Liver (tissue), 10 donors: ENCODE measurements at places on chromosomes 5 and 9.

DNA sequence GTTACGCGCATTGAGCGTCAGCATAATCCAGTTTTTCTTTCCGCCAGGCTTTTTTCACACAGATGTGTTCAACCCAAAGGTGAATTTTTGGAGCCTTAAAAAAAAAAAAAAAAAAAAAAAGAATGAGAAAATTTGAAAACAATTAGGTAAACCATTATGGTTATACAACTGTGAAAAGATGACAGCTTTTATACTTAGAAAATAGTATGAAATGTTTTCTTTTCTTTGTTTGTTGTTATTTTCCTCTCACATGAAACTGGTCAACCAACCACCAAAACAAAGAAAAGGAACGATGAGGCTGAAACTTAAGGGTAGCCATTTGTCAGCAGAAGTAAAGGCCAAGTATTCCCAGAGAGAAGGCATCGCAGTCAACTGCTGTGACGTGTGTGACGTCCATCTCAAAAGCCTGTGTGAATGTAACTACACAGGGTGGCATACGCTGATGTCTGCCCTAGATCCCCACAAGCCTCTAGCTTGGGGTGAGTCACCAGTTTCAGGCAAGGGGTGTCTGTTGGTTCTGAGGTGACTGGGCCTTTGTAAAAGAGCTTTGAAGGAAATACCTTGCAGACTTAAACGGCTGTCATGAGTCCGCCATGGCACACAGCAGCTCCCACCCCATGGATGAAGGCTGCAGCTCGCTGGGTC, 182.9 kb downstream of the AOPEP start:
- H3K27me3 ChIP-seq = no peaks in the 10 kb centered on the region
- H3K4me1 ChIP-seq = no peaks in the 10 kb centered on the region
- no peaks in the 10 kb centered on the region for H3K36me3 ChIP-seq
- H3K4me3 ChIP-seq = no peak overlapping the region

DNA sequence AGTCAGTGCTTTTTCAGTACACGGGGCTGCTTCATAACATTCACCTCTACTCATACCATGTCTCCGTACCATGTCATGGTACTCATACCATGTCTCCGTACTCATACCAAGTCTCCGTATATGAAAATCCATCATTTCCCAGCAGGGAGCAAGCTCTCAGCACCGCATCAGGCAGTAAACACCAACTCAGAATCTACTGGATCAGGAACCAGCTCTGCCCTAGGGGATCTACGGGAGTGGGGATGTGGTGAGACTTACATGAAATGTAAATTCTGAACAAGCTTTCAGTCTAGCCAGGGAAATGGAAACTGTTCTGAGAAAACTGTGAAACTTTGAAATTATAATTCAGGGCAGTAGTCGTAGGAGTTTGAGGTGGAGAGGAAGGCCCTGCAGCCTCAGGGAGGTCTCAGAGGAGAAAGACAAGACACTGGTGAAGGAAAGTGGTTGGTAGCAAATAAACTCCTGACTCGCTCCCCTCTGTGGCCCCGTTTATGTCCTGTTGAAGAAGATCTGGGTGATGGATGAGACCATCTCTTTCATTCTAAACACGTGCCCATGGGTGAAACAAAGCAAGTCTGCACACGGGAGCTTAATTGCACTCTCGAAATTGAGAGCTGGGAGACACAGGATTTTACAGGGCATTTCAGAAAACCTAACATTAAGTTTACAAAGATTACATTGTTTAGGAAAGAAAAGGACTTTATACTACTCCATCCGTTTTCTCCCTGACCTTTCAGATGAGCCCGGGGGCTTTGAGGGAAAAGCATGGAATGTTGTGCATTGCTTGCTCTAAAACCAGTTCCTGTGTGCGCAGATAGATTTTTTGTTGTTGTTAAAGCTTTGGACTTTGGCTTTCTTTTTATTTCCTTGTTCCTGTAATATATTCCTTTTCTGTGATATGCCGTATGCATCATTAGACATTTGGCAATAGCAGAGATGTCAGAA, 26.8 kb downstream of the ACTBL2 start:
- H3K27ac ChIP-seq = no peak overlapping the region
- H3K4me3 ChIP-seq = no peak overlapping the region

- no peak overlapping the region for H3K4me3 ChIP-seq
- H3K4me1 ChIP-seq = no peaks in the 10 kb centered on the region
- no peaks in the 10 kb centered on the region for H3K27me3 ChIP-seq
- H3K36me3 ChIP-seq = no peaks in the 10 kb centered on the region
These were observed 149.5 kb downstream of the ROR2 start for GRCh38 chr9:91800473-91801030.

DNA sequence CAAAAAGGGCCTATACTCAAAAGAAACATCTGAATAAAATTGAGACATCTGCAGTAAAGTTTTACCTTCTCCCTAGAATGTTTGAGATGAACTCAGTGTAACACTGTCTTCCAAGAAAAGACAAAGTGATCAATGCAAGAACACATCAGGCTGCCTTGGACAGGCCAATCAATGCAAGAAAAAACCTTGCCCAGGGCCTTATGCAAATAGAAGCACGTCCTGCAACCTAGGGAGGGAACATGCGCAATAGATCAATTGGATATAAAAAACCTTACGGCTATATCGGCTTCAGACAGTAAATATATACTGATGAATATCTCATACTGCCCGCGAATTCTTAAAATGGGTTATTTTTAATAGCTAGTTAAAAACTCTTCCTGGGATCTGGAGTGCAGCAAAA, 66.4 kb upstream of the POU5F2 start:
- H3K27me3 ChIP-seq = no peaks in the 10 kb centered on the region
- H3K36me3 ChIP-seq = no peaks in the 10 kb centered on the region
- H3K27ac ChIP-seq = no peak overlapping the region
- DNase-seq = no peak
- H3K4me1 ChIP-seq = no peaks in the 10 kb centered on the region

DNA sequence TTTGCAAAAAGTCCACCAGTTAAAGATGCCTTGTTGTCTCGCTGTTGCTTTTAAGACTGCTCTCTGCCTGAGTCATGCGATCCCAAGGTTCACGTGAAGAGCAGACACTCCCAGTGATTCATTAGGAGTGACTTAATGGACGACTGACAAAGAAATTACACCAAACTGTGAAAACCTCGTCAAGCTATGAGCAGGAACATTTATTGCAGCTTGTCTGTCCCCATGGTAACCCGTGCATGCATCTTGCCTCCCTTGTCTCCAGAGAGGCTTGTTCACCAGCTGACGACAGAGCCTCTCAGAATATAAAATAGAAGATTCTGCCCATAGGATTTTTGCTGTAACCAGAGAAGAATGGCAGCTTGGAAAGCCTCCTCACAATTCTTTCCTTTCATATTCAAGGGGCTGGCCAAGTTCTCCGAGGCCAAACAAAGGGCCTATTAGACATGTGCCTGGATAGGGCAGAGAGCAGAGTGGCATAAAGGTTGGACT, 352.7 kb downstream of the SPOCK1 start:
- no peak overlapping the region for H3K4me3 ChIP-seq
- H3K36me3 ChIP-seq = no peaks in the 10 kb centered on the region
- H3K4me1 ChIP-seq = no peaks in the 10 kb centered on the region

GRCh38 chr5:159163701-159164046, 45.7 kb downstream of the RNF145 start:
- no peaks in the 10 kb centered on the region for H3K4me1 ChIP-seq
- no peak overlapping the region for H3K4me3 ChIP-seq
- no peaks in the 10 kb centered on the region for H3K27me3 ChIP-seq
- peaks cover 11% of the 10 kb centered on the region for H3K36me3 ChIP-seq

DNA sequence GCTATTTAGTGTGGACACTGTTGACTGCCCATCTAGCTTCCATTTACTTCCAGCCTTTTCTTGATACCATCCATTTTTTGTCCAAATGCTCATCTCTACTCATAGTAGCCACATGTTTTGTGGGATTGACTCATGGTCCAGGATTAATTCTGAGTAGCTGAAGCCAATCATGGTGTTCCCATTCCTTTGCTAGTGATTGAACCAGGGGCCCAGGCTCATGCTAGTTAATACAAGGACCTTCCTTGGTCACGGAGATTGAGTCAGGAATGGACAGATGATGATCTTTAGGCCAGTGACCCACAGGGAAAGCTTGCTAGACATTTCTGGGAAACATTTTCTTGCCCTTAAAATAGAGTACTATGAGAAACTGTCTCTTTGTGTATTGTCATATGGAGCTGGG, 272.9 kb upstream of the RIOK2 start:
- no peak overlapping the region for H3K27ac ChIP-seq
- no peaks in the 10 kb centered on the region for H3K36me3 ChIP-seq
- H3K27me3 ChIP-seq = no peaks in the 10 kb centered on the region
- no peak overlapping the region for H3K4me3 ChIP-seq

- no peak overlapping the region for H3K27ac ChIP-seq
- peaks cover 10% of the 10 kb centered on the region for H3K4me1 ChIP-seq
- no peak overlapping the region for H3K4me3 ChIP-seq
- peaks cover 4% of the 10 kb centered on the region for H3K27me3 ChIP-seq
- H3K36me3 ChIP-seq = no peaks in the 10 kb centered on the region
These were observed 161.3 kb downstream of the RMI1 start for GRCh38 chr9:84141741-84142370.

GRCh38 chr9:35280399-35280798, 118.6 kb downstream of the UNC13B start:
- no peak overlapping the region for H3K4me3 ChIP-seq
- H3K27me3 ChIP-seq = no peaks in the 10 kb centered on the region
- peaks cover 5% of the 10 kb centered on the region for H3K4me1 ChIP-seq
- H3K36me3 ChIP-seq = no peaks in the 10 kb centered on the region
- no peak overlapping the region for H3K27ac ChIP-seq
- no peak for DNase-seq

GRCh38 chr9:38432922-38433510, 8.8 kb upstream of the IGFBPL1 start:
- H3K27ac ChIP-seq = no peak overlapping the region
- DNase-seq = no peak
- no peaks in the 10 kb centered on the region for H3K27me3 ChIP-seq
- H3K4me1 ChIP-seq = peaks cover 9% of the 10 kb centered on the region
- no peaks in the 10 kb centered on the region for H3K36me3 ChIP-seq
- no peak overlapping the region for H3K4me3 ChIP-seq

DNA sequence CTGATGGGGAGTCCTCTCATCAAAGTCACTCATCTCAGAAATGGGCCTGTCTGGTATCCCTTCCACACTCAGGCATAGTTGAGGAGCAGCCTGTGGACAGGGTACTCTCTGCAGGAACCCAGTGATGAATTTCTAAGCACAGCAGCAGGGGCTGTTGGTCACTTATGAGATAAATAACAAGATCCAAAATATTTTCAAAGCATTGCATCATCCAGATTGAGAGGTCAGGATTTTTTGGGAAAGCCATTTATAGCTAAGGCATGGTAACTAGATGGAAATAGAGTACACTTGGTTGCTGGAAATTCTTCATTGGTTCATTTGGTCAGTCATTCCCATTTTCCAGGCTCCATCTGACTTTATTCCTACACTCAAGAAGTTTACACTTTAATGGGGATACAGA, 246.8 kb upstream of the RAI14 start:
- H3K4me1 ChIP-seq = no peaks in the 10 kb centered on the region
- no peaks in the 10 kb centered on the region for H3K27me3 ChIP-seq
- no peak for DNase-seq
- H3K4me3 ChIP-seq = no peak overlapping the region
- H3K36me3 ChIP-seq = no peaks in the 10 kb centered on the region

- no peak for DNase-seq
- no peak overlapping the region for H3K4me3 ChIP-seq
- no peak overlapping the region for H3K27ac ChIP-seq
- H3K4me1 ChIP-seq = no peaks in the 10 kb centered on the region
- no peaks in the 10 kb centered on the region for H3K27me3 ChIP-seq
These were observed 845.2 kb upstream of the CDH10 start for GRCh38 chr5:25489834-25490538.

DNA sequence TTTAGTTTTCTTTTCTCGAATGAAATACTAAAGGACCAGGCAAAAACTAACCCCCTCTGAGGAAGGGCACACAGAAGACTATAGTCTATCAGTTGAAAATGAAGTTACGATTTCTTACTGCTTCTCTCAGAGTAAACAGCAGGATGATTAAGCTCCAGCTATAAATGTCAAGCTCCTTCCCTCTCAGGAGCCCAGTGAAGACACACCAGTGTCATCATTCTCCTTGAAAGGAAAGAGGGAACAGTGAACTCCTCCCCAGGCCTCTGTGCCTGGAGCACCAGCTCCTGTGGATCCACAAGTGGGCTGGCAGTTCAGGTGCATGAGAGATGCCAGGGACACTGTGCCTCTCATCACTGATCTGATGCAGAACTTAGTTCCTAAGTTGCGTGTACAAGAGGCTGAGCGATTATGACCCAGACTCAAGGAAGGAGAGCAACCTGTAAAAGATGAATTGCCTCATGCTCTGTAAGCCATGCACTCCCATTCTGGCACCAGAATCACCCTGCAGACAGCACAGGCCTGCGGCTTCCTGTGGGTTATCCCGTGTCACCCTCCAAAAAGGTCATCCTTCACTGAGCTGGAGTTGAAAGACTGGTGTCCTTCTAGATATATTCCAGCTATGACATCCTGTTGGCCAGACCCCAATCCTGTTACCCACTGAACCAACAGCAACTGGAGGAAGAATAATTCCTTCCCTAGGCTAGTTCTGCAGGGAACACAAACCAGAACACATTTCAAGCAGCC, 394.0 kb downstream of the SEMA5A start:
- H3K4me3 ChIP-seq = no peak overlapping the region
- no peak for DNase-seq

GRCh38 chr9:118533101-118533500, 828.9 kb downstream of the TLR4 start:
- DNase-seq = no peak
- no peaks in the 10 kb centered on the region for H3K36me3 ChIP-seq
- no peak overlapping the region for H3K27ac ChIP-seq
- H3K4me1 ChIP-seq = no peaks in the 10 kb centered on the region
- H3K27me3 ChIP-seq = no peaks in the 10 kb centered on the region

GRCh38 chr9:132931178-132931735, 13.2 kb downstream of the TSC1 start:
- H3K27ac ChIP-seq = no peak overlapping the region
- no peaks in the 10 kb centered on the region for H3K27me3 ChIP-seq
- H3K36me3 ChIP-seq = peaks cover 20% of the 10 kb centered on the region
- H3K4me1 ChIP-seq = no peaks in the 10 kb centered on the region
- no peak overlapping the region for H3K4me3 ChIP-seq

DNA sequence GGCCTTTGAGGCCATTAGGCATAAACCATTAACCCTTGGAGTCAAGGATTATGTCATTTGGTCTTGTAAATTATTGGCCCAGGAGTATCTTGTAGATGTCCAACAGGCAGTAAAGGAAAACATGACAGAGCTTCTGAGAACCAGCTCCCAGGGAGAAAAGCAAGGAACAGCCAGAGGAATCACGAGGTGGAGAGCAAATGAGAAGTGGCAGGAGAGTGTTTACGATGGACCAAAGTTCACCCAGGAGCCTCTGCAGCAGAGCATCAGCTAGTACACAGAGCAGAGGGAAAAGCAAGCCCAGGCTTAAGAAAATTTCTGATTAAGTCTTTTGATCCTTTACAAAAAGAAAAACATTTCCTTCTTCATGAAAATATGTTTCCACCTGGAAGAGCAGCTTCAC, 206.2 kb downstream of the NDUFS4 start:
- no peak overlapping the region for H3K27ac ChIP-seq
- no peaks in the 10 kb centered on the region for H3K36me3 ChIP-seq
- no peaks in the 10 kb centered on the region for H3K4me1 ChIP-seq
- H3K27me3 ChIP-seq = no peaks in the 10 kb centered on the region
- no peak overlapping the region for H3K4me3 ChIP-seq
- DNase-seq = no peak

- no peak overlapping the region for H3K4me3 ChIP-seq
- no peaks in the 10 kb centered on the region for H3K27me3 ChIP-seq
- no peak overlapping the region for H3K27ac ChIP-seq
- H3K36me3 ChIP-seq = no peaks in the 10 kb centered on the region
These were observed 36.6 kb upstream of the ZNF366 start for GRCh38 chr5:72543811-72544210.
